Smooth muscle cell of the pulmonary artery (primary cell): ENCODE measurements at places on chromosomes 2 and 18. TPM values are rescaled to one million over a fixed set of nuclear protein-coding genes. Genes with fewer than 3 reads are reported as not detected.

BOK gene
- total RNA-seq = 13.4 and 14.5 TPM in 2 replicates

EGR4 gene
- not detected in 2 replicates for total RNA-seq

TMEM198 gene
- total RNA-seq = 1.3 and 1.4 TPM in 2 replicates

ANKRD30BL gene
- total RNA-seq = not detected in 2 replicates

CCDC195 gene
- total RNA-seq = not detected in 2 replicates
